Activated CD4-positive, alpha-beta memory T cell treated with anti-CD3 and anti-CD28 coated beads, Interleukin-2, amount 10 ng/mL, durations not matched to agents 7 days and 5 days (primary cell): ENCODE measurements at places on chromosomes 1 and 21. TPM values are rescaled to one million over a fixed set of nuclear protein-coding genes. Genes with fewer than 3 reads are reported as not detected.

The SYT14 gene
- total RNA-seq, result not detected

The CRYAA gene
- not detected for total RNA-seq

The SDC3 gene
- total RNA-seq, result not detected

The SLC35F3 gene
- 11.3 TPM for total RNA-seq

The EXO1 gene
- total RNA-seq, result 31.9 TPM

The KRTAP6-3 gene
- not detected for total RNA-seq

The DNAJC6 gene
- total RNA-seq, result 4.0 TPM

The ZBTB7B gene
- total RNA-seq, result 151 TPM

The PTCH2 gene
- 0.58 TPM for total RNA-seq

The FAM167B gene
- 0.78 TPM for total RNA-seq

DNA sequence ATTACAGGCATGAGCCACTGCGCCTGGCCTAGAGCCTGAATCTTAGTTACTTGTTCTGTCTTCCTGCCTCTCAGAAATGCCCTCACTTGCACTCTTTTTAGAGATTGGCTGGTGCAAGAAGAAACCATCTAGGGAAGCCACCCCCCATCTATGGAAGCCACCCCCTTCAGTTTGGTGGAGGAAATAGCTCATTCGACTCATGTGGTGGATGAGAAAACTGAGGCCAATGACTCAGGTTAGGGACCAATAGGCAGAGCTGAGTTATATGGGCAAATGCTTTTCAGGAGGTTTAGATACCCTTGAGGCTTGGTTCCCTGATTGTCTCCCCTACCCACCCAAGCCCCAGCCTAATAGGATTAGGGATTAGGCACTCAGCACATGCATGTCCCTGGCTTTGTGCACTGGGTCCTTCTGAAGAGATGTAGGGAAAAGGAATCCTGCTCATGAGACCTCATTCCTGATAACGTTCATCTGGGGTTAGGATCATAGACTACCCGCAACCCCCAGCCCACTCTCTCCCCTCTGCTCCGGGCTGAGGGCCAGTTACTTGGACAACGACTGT lies 77.1 kb downstream of the PAX7 start:
- no peaks in the 10 kb centered on the region for H3K4me1 ChIP-seq
- H3K4me3 ChIP-seq, result no peak overlapping the region
- H3K27ac ChIP-seq, result no peak overlapping the region
- H3K36me3 ChIP-seq, result no peaks in the 10 kb centered on the region

- DNase-seq, result no peak
- H3K36me3 ChIP-seq, result no peaks in the 10 kb centered on the region
- H3K4me3 ChIP-seq, result no peak overlapping the region
- peaks cover 10% of the 10 kb centered on the region for H3K27me3 ChIP-seq
- peaks cover 7% of the 10 kb centered on the region for H3K4me1 ChIP-seq
Observed at GRCh38 chr1:27029517-27029916, 16.9 kb upstream of the TENT5B start.

DNA sequence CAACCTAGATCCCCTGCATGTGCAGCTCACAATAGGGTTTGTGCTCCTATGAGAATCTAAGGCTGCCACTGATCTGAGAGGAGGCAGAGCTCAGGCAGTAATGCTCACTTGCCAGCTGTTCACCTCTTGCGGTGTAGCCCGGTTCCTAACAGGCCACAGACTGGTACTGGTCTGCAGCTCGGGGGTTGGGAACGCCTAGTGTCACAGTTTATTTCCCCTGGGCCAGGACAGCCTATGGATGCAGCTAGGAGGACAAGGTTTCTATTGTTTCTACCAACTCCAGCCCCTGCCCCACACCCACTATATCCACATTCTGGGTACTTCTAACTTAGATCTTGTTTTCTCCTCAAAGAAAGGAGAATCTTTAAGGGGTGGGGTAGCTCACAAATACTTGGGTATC lies 58.7 kb upstream of the PRRC2C start:
- H3K27ac ChIP-seq, result no peak overlapping the region
- H3K36me3 ChIP-seq, result no peaks in the 10 kb centered on the region
- peaks cover 2% of the 10 kb centered on the region for H3K27me3 ChIP-seq
- H3K4me3 ChIP-seq, result no peak overlapping the region

- H3K36me3 ChIP-seq, result peaks cover 3% of the 10 kb centered on the region
- H3K27ac ChIP-seq, result no peak overlapping the region
- no peak for DNase-seq
- peaks cover 24% of the 10 kb centered on the region for H3K4me1 ChIP-seq
- H3K27me3 ChIP-seq, result no peaks in the 10 kb centered on the region
- no peak overlapping the region for H3K4me3 ChIP-seq
Observed at GRCh38 chr1:116847688-116848531, 61.8 kb upstream of the PTGFRN start.

DNA sequence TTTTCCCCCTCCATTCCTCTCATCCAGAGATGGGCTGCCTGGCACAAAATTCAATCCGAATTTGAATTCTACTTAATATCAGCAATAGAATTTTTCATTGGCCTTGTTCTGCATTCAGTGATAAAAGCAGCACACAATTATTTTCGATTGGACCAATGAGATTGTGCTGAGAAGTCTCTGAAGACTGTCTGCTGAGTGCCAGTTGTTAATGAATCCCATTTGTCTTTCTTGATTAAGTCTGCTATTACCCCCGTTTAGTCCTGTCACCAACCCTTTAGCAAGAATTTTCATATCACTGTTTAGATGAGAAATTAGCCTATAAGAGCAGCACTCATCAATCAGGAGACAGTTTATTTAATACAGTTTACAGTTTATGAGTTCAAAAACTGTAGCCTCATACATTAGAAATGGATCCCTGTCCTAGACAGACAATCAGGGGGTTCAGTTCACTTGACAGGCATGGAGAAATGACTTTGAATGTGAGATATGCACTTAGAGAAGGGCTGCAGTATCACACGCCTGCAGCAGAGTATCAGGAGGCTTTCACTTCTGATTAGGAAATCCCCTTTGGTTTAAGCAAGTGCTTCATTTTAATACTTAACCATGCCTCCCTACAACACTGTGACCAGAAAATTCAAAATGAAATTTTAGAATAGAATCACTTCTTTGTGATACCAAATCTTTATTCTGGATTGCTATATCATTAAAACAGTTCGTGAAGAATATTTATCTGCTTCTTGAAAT lies 304.7 kb upstream of the PTBP2 start:
- DNase-seq, result no peak
- H3K36me3 ChIP-seq, result no peaks in the 10 kb centered on the region
- H3K27ac ChIP-seq, result no peak overlapping the region
- no peak overlapping the region for H3K4me3 ChIP-seq

GRCh38 chr1:176529395-176530090 lies 66.6 kb downstream of the PAPPA2 start:
- H3K36me3 ChIP-seq, result no peaks in the 10 kb centered on the region
- H3K27ac ChIP-seq, result no peak overlapping the region
- no peak for DNase-seq
- no peaks in the 10 kb centered on the region for H3K27me3 ChIP-seq
- no peak overlapping the region for H3K4me3 ChIP-seq

DNA sequence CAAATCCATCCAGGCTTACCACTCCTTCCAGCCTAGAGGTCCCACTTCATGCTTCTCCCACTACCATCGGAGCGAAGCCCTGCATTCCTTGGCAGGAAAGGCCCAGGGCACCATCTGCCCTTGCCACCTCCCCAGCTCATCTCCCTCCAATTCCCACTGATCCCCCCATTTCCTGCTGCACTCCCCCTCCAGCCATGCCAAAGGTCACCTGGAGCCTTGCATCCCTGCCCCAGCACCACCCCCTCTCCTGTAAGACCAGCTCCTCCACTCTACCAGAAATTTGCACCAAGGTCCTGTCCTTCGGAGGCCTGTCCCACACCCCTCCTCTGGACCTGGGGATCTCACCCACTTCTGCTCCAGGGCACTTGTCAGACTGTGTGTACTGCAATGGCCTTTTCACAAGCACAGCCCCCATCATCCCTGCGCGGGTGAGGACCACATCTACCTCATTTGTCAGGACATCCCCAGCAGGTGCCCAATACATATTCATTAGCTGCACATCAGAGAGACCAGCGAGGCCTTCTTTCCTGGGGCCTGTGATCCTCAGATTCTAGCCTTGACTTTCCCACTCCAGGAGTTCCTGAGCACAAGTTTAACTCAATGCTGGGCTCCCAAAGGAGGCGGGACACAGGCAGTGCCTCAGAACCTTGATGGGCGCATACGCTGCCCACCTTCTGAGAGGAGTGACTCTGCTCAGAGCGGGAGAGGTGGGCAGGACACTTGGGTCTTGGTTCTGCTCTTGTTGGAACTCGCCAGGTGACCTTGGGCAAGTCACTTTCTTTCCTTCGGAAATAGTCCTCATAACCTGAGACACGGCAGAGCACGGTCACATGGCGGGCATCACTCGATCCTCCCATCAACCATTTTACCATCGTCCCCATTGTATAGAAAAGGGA lies 49.9 kb upstream of the EDN2 start:
- H3K36me3 ChIP-seq, result peaks cover 22% of the 10 kb centered on the region
- no peak for DNase-seq
- H3K27me3 ChIP-seq, result no peaks in the 10 kb centered on the region
- H3K4me3 ChIP-seq, result no peak overlapping the region

- H3K27me3 ChIP-seq, result peaks cover 21% of the 10 kb centered on the region
- H3K4me1 ChIP-seq, result no peaks in the 10 kb centered on the region
- DNase-seq, result no peak
- H3K27ac ChIP-seq, result no peak overlapping the region
Observed at GRCh38 chr21:44729336-44730027, 18.1 kb upstream of the TSPEAR start.

DNA sequence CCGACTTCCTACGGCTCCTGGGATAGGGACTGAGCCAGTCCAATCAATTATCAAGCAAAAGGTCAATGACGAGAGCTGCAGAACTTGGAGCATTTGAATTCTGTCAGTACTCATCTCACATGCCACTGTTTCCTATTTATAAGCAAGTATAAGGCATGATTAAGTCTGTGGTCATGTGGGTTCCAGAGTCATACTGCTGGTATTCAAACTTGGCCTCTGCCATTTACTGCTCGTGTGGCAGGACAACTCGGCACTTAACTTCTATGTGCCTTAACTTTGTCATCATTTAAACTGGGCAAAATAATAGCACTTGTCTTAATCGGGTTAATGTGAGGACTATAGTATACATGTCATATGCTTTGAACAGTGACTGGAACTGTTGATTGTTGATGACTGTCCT lies 44.9 kb upstream of the TNFSF18 start:
- peaks cover 5% of the 10 kb centered on the region for H3K27me3 ChIP-seq
- no peaks in the 10 kb centered on the region for H3K4me1 ChIP-seq
- DNase-seq, result no peak
- no peak overlapping the region for H3K27ac ChIP-seq
- no peak overlapping the region for H3K4me3 ChIP-seq
- no peaks in the 10 kb centered on the region for H3K36me3 ChIP-seq

GRCh38 chr1:239204401-239204800 lies 182.0 kb upstream of the CHRM3 start:
- H3K4me3 ChIP-seq, result no peak overlapping the region
- no peaks in the 10 kb centered on the region for H3K27me3 ChIP-seq
- no peaks in the 10 kb centered on the region for H3K36me3 ChIP-seq
- DNase-seq, result no peak
- no peaks in the 10 kb centered on the region for H3K4me1 ChIP-seq

- H3K4me1 ChIP-seq, result no peaks in the 10 kb centered on the region
- H3K27me3 ChIP-seq, result peaks cover 14% of the 10 kb centered on the region
- H3K36me3 ChIP-seq, result no peaks in the 10 kb centered on the region
Observed at GRCh38 chr1:15206418-15207030, 40.5 kb upstream of the FHAD1 start.

DNA sequence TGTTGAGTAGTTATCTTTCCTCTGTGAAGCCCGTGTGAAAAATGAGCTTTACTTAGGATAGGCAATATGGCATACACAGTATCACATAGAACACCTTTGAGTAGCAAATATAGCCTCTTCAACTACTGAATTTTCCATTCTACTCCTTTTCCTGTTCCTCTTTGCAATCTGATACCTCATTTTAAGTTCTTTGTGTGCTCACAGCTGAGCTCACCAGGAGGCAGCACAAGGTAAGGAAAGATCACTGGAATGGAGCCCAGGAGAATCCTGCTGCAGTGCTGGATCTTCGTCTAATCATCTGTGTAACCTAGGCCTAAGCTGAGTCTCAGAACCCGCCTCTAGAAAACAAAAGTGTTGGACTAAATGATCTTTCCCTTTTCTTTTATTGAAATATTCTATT lies 171.0 kb downstream of the LRRC40 start:
- no peak overlapping the region for H3K4me3 ChIP-seq
- H3K4me1 ChIP-seq, result no peaks in the 10 kb centered on the region
- no peaks in the 10 kb centered on the region for H3K36me3 ChIP-seq
- H3K27me3 ChIP-seq, result no peaks in the 10 kb centered on the region

DNA sequence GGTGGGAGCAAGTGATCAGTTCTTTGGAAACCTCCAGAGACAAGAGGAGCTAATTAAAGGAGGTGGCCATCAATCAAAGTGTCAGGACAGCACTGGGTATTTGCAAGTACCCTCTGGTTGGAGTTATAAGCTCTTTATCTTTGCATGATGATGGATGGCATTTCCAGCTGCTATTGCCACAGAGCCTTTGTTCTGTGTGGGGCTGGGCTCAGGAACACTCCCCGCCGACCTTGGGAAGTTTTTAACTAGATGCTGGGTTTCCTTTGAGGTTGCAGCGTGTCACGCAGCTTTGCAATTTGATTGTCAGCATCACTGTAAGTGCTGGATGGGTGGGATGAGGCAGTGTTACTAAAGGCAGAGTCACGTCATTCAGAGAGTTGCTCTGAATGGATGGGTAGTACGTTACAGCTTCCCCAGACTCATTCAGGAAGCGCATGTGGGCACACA lies 68.9 kb downstream of the CNIH3 start:
- no peaks in the 10 kb centered on the region for H3K36me3 ChIP-seq
- H3K4me3 ChIP-seq, result no peak overlapping the region
- no peaks in the 10 kb centered on the region for H3K4me1 ChIP-seq
- no peak overlapping the region for H3K27ac ChIP-seq
- peaks cover 3% of the 10 kb centered on the region for H3K27me3 ChIP-seq

DNA sequence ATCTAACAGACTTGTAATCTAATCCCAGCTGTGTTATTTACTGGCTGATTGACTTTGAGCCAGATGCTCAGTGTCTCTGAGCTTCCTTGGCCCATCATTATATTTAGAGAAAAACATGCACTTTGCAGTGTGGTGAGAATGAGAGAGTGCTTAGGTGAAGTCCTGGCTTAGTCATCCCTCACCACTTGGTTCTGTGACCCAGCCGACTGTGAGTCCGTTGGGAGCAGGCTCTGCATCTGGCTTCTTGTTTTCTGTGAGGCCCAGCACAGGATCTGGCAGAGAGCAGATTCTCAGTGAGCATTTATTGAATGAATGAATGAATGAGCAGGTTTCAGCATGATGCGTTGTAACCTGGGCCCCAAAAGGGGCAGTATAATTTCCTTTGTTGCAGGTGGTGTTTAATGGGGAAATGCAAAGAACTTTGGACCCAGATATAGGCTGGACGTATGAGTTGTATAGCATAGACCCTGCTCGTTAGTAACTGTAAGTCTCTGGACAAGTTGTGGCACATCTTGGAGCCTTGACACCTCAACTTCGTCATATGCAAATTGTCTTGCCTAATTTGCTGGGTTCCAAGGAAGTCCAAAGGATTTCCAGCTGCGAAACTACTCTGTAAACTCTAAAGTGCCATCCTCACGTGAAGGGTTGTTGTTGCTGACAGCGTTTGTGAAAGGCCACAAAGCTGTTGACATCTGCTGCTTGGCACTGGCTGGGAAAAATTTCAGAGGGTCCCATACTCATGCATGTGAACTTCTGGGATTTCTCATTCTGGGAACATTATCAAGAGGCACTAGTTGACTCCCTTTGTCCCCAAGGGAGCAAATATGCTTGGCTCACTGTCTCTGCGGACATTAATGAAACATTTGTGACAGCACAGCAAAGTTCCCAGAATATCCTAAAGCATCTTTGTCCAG lies 138.8 kb upstream of the USP24 start:
- H3K4me1 ChIP-seq, result no peaks in the 10 kb centered on the region
- no peak for DNase-seq

GRCh38 chr1:19738076-19738475 lies 61.6 kb downstream of the TMCO4 start:
- no peak for DNase-seq
- no peaks in the 10 kb centered on the region for H3K27me3 ChIP-seq
- H3K27ac ChIP-seq, result no peak overlapping the region
- H3K4me3 ChIP-seq, result no peak overlapping the region
